ENCODE measurements at places on chromosomes 2 and 18.

GRCh38 chr18:45664824-45665763 lies 49.8 kb downstream of the SLC14A2 start:
- peak; percentile 32 for DNase-seq

DNA sequence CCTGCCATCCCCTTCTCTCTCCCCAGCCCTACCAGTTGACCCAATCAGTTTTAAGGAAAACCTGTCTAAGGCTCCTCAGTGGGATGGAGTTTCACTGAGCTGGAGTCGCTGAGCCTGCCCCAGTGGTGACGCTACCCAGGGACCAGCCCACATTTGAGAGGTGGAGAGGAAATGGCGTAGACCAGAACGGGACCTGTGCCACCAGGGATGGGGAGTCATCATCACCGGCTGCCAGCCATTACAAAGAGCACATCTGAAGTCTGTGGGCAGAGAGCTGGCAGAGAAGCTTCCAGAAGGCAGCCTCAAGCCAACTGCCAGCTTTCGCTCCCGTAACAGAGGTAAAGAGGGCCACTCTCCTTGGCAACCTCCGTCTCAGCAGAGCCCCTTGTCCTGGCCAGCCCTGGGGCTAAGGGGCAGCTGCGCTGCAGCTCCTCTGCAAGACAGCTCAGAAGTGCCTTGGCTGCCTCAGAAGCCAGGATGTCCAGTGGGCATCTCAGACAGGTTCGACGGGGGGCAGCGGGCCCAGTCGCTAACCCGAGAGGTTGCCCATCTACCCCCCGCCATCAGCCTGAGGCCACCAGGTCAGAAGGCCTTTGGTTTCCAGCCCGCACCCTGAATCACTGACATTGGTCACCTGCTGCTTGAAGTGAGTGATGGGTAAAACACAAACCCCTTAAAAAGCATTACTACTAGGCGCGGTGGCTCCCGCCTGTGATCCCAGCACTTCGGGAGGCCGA lies 15.4 kb downstream of the SDC1 start:
- DNase-seq: no peak

DNA sequence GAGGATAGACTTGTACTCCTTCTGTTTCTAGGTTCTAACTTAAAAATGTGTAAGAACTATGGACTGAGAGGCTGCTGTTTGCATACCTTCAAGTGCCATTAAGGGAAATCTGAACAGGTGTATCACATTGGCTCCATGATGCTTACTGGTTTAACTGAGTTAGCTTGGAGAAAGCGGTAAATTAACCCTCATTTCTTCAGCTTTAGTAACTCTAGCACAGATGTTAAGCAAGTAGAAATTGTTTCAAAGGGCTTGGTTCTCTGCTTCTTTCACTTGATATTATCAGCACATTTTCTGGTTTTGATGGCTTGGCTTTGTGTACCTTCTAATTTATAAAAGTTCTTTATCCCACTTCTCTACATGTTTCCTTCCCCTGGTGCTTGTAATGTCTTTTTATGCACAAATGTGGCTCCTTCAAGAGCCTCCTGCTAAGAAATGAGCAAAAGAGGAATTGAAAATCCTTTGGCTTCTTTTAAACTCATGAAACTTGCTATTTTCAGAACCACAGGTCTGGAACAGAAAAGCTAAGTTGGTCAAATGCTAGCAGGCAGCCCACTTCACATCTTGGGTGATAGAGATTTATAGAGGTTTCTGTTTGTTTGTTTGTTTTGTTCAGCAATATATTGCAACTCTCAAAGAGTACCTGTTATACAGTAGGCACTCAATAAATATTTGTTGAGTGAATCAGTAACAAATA lies 249.9 kb upstream of the THUMPD2 start:
- no peak for DNase-seq

DNA sequence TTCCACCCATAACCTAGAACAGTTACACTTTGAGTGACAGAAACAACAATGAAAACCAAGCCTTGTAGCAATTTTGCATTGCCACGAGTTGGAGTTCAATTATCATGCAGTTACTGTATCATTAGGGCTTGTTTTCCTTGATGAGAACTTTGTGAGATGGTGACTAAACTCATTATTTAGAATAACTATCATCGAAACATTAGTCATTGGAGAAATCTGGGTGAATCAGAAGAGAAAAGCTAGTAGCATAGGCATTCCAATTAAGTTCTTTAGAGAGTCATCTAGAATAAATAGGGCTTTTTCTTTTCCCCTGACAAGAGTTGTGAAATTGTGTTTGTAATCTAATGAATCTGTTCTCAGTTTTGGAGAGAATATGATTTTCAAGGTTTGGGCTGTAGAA lies 122.8 kb upstream of the DOCK10 start:
- DNase-seq: no peak

GRCh38 chr2:105487142-105488069 lies 88.6 kb upstream of the FHL2 start:
- no peak for DNase-seq

GRCh38 chr2:30894498-30895119 lies 87.4 kb upstream of the CAPN13 start:
- DNase-seq: no peak

DNA sequence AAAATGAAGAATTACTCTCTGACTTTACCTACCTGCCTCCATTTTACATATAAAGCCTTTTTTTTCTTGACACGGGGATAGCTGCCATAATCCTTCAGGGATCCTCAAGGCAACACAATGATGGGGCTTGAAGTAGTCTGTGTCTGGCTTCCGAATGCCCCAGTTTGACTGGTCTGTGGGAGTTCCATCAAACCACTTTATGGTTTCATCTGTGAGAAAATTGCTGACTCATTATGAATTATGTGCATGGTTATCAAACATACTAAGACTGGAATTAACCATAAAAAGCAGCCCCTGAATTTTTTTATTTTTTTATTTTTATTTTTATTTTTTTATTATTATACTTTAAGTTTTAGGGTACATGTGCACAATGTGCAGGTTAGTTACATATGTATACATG lies 117.5 kb downstream of the PLA2R1 start:
- DNase-seq: no peak

- no peak for DNase-seq
Measured at GRCh38 chr18:51107082-51107481, 77.1 kb downstream of the SMAD4 start.

DNA sequence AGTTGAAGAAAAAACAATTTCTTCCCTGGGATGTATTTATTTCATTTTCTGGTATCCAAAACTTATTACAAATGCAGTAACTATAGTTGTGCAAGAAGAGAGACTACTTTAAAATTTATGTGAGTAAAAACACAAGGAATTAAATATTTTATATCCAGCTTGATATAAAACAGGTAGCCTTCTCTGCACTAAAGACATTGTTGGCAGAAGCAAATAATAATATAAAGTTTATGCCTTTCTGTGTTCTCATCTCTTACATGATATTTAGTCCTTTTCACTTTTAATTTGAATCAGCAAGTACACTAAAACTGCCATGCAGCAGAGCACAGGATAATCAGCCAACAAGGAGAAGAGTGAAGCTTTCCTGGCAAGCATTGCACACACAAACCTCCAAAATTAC lies 352.7 kb downstream of the ARL6IP6 start:
- DNase-seq: no peak

- no peak for DNase-seq
Measured at GRCh38 chr2:228657807-228658402, 476.4 kb upstream of the SPHKAP start.

- no peak for DNase-seq
Measured at GRCh38 chr2:47265158-47265557, 110.0 kb upstream of the STPG4 start.

DNA sequence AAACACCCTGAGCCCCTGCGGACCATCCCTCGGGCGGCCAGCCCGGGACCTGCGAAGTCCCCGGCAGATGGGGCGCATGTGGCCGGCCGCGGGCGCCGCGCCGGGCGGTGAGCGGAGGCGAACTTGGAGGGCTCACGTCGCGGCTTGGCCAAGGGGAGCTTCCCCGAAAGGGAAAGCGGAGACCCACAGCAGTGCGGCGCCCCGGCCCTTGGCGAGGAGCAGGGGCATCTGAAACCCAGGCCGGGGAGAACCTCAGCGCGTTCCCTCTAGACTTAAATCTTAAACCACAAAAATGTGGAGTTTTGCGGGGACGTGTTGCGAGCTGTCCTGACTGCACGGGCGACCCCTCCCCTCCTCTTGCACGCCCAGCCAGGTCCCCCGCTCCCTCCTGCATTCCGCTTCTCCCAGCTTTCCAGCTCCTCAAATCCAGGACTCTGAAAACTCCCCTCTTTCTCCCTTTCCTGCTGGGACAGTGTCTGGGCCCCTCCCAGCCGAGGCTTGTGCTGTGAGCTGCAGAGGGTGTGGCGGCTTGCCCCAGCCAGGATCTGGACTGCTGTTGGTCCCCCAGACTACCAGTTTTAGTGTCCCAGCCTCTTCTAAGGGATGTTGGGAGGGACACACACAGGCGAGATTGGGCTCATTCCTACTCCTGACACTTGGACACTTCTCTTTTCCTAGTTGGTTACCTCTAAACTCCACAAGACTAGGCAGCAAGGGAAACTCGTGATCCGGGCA lies 1.3 kb downstream of the FMNL2 start:
- no peak for DNase-seq

- DNase-seq: no peak
Measured at GRCh38 chr2:240689975-240690374, 1.7 kb upstream of the AQP12A start.

DNA sequence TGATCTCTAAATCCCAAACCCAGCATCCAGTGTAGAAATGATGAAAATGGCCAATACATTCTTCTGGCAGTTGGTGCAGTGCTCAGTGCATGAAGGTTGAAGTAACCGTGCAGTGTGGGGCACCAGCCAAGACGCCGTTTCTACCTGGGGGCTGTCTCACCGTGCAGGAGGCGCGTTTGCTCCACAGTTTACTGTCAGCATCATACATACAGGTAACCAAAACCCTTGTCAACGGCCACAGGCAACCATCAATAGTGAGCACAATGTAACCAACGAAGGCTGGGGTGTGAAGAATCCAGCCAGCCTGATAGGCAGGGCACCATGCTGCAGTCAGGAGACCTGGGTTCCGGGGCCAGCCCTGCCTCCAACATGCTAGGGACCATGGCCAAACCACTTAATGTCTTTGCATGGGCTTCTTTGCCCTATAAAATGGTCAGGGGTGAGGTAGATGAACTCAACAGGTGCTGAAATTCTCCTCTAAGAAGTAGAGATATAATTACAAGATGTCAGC lies 127.5 kb upstream of the ID2 start:
- no peak for DNase-seq

- no peak for DNase-seq
Measured at GRCh38 chr2:96788442-96789244, 27.4 kb upstream of the CNNM3 start.
